Ureter (tissue), 1 donor: ENCODE measurements at places on chromosomes 3 and 15. TPM values are rescaled to one million over a fixed set of nuclear protein-coding genes. Genes with fewer than 3 reads are reported as not detected.

DNA sequence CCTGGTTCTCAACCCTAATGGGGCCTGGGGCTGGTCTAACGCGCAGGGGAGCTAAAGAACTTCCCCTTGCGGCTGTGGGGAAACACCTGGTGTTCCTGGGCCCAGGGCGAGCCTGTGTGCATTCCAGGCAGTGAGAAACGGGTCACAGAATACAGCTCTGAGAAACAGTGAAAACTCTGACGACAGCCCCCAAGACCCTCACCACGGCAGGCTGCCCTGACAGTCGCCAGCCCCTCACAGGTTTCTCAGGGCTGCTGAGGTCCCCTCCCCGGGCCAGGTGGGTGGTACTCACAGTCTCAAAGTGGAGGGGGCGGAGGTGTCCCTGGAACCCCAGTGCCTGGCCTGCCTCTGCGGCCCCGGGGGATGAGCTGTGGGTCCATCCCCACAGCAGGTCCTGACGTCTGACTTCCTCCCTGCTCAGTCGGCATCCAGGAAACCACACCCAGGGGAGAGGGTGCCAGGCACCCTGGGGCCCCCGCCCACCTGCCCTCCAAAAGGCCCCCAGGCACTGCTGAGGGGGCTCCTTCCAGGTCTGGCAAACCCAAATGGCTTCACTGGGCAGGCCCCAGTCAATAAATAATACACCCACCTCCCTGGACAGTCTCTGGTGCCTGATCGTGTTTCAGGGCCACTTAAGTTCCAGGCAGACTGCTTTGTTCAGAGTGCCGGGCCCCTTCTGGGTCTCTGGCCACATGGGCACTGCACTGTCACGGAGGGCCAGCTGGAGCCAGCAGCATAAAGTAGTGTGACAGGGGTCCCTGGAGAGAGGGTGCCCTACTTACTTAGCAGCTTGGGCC is 57.7 kb downstream of the IQSEC1 start:
- DNase-seq = no peak

DNA sequence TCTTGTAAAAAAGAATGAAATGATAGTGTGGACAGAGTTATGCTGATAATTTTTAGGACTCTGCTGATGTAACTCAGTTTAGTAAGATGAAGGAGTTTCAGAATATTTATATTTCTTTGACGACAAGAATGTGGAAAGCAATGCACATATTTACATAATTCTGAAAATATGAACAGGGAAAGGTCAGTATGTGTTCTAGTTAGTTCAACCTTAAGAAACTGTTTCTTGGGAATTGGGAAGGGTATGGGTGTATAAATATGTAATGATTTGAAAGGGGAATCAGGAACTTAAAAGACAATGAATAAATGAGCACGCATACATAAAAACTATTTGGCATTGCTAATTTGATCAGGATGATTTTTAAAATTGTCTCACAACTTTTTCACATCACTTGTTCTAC is 1226.1 kb downstream of the SI start:
- DNase-seq = no peak

DNA sequence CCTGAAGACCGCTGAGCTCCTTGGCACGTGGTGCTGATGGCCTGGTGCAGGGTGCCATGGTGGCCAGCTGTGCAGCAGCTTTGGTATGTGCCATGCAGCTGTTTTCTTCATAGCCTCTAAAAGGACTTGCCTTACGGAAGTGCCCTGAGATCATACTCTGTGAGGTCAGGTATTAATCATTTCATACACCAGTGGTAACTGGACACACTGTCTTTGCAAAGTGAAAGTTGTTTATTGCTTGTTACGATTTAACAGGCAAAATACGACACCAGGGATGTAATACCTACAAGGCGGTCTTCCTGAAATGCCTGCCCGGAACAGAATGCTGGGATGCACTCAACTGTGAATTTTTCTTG is 184.6 kb downstream of the ATP10A start:
- DNase-seq = no peak

GRCh38 chr3:126107957-126108675 is 24.2 kb upstream of the SLC41A3 start:
- peak; percentile 32 for DNase-seq

DAZL gene
- not detected for total RNA-seq

COLQ gene
- 6.1 TPM for total RNA-seq
